ENCODE measurements at places on chromosomes 4 and X.
A peak's percentile ranks its signal among the peaks of the same experiment; 100 is the strongest.

DNA sequence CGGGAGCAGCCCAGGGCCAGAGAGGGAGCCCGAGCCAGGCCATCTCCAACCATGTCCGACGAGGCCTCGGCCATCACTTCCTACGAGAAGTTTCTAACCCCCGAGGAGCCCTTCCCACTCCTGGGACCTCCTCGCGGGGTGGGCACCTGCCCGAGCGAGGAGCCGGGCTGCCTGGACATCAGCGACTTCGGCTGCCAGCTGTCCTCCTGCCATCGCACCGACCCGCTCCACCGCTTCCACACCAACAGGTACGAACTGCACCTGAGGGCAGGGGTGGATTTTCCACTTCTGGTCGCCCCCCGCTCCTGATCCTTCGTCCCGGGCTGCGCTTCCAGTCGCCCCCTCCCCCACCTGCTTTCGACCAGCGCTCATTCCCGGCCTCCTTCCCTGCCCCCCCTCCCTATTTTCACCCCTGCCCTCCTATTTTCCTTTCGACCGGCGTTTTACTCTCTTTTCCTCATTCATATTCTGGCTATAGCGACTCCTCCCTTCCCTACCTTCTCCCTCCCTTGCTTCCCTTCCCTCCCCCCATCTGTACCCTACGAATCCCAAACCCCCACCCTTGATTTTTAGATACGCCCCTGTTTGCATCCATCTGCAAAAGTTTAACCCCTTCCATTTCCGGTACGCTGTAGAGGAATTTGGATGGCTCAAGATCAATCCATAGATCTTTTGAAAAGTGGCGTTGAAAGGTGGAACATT is 633 bp downstream of the FAM199X start:
- DNase-seq: no peak

DNA sequence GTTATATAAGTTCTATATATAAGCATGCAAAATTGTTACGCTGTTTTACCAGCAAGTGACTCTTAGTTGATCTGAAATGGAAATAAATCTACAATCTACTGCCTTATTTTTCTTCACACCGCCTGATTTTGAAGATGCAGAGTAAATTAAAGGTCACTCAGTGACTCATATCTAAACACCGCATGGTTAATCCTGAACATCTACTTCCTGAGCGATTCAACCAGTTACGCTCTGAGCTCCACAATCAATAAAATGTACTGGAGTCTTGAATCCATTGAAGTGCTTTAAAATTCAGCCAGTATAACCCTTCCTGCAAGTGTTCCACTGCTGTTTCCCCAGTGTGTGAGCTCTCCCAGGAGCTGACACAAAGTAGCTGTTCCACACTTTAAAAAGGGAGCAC is 192.8 kb downstream of the SLC7A11 start:
- no peak for DNase-seq

DNA sequence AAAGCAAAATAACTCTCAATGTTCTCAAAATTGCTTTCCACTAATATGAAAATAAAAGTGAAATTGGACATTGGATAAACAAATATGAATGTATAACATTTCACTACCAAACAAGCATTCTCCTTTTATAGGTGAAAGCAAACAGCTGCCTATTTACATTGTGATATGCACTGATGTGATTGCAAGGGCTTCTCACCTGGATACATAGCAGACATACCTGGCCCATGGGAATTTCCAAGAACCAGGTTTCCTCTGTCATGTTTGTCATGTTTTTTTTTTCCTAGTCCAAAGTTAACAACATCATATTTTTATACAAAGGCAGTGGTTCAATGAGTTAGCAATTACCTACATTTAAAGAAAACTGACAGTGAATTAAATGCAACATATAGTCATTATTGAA is 228.5 kb downstream of the ANKRD50 start:
- no peak for DNase-seq

DNA sequence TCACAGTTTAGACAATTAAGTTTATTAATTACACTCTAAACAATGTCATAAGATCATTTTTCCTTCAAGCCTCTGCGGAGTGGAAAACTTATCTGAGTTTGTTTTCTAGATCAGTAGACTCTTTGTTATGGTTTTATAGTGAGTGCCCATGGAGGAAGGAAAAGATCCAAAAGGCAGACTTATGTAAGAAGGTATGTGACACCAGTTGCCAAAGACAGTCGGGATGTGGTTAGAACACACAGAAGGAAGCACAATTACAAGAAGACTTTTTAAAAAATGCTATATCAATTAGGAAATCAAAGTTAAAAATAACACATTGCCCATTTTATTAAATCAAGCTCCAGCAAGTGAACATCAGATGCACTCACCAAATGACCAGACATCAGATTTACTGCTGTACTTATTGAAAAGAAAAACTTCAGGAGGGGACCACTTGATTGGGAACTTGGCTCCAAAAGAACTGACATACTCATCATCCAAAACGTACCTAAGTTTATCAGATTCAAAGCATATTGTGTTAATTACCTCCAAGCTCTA is 57.1 kb downstream of the NIPAL1 start:
- no peak for DNase-seq

DNA sequence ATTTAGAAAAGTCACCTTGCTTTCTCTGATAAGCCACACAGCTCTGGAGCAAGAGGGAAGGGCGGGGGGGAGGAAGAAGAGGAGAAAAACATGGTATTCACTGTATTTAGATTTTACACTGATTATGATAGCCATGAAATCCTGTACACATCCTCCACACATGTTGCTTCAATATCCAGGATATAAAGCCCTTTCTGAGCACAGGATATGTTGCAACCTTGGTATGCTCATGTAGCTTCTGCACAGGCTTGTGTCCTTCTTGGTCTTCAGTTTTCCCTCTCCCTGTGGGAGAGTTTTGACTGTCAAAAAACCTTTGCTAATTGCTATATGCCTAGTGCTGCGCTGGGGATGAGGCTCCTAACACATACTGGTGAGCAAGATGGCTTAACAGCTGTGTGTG is 61.9 kb upstream of the DAPP1 start:
- no peak for DNase-seq

GRCh38 chr4:54229631-54230483 is 764 bp downstream of the PDGFRA start:
- no peak for DNase-seq

- no peak for DNase-seq
These were observed 33.5 kb downstream of the CTBP1 start for GRCh38 chr4:1215141-1216075.

DNA sequence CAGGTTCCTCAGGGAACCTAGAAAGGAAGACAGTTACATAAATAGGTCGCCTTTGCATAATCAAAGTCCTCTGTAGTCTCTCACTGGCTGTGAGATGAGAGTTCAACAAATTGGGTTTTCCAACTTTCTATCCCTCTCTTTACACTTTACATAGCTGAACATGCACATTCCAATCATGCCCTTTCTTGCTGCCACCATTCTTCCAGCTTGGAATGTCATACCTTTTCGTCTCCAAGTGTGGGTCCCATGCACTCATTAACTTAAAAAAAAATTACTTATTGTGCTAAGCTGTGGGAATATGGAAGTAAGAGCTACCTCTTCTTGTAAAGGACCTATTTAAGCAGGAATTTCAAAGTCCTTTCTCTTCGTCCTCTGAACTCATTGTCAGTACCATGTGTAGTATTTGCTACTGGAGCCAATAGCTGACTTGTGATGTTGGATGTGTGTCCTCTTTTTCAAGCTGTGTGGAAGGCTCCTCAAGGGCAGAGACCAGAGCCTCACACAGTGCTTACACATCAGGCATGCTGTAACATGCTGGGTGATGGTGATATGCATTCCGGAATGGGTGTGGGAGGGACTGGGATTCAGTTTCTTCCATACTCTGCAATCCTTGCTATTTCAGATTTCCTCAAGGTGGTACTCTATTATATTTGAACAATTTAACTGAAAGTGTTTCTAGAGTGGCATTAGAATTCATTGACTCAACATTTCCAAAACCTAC is 7.1 kb downstream of the ENOPH1 start:
- no peak for DNase-seq

DNA sequence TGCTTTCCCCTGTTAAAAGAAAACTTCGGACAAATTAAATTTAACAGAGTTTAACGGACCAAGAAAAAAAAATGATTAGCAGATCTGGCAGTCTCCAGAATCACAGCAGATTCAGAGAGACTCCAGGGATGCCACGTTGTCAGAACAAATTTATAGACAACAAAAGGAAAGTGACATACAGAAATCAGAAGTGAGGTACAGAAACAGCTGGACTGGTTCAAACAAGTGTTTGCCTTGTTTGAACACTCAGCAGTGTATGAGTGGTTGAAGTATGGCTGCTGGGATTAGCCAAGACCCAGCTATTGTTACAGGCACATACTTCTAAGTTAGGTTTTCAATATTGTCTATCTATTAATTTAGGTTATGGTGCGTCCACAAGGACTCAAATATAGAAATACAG is 19.1 kb downstream of the PIR start:
- DNase-seq: no peak

DNA sequence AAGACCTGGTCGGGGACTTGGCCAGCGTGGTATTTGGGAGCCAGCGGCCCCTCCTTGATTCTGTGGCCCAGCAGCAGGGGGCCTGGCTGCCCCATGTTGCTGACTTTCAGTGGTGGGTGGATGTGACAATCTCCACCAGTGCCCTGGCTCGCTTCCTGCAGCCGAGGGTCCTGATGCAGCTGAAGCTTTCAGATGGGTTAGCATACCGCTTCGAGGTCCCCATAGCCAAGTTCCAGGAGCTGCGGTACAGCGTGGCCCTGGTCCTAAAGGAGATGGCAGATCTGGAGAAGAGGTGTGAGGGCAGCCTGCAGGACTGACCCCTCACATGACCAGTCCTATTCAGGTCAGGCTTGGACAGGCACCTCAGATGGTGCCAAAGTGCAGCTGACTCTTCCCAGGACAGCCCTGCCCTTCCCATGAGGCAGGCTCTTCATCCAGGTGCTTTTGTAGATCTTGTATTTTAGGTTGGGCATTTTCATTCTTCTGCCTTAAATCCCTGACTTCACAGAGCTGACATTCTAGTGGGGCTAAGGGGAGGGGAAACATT is 15.1 kb downstream of the LNX1 start:
- no peak for DNase-seq

GRCh38 chr4:76514087-76514486 is 79.1 kb downstream of the SHROOM3 start:
- DNase-seq: no peak

DNA sequence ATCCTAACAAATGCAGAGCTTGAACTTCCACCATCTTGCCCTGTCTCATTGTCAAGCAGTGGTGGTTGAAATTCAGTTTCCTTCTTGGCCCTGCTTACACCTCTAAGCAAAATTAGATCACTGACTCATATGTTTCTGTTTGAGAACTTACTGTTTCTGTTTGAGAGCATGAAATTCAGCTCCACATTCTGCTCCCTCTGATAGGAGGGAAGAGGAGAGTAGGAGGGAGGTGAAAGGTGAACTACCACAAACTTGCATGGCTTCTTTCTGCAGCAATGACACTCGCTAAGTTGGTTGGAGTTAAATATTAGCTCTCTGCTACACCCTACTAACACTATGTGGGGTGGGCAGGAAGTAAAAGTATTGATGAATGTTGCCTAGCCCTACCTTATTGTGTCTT is 117.8 kb upstream of the EDA2R start:
- no peak for DNase-seq

DNA sequence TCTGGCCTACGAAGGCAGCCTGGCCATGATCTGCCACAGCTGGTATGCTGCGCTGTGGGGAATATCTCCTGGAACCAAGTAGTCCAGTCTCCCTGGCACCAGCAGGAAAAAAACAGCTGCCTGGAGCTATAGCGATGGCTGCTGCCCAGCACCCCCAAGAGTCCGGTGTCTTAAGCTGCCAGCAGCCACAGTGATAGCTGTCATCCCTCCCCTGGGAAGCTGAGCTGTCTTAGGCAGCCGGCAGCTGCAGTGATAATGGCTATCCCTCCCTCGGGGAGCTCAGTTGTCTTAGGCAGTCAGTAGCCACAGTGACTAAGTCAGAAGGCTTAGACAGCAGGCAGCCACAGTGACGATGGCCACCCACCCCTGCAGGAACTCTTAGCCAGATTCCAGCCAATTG is 205.1 kb downstream of the STPG2 start:
- no peak for DNase-seq

- no peak for DNase-seq
These were observed 275.2 kb downstream of the TENM3 start for GRCh38 chr4:182518421-182518820.

- DNase-seq: peak; percentile 10
These were observed 543.1 kb downstream of the GBA3 start for GRCh38 chr4:23235628-23236390.

DNA sequence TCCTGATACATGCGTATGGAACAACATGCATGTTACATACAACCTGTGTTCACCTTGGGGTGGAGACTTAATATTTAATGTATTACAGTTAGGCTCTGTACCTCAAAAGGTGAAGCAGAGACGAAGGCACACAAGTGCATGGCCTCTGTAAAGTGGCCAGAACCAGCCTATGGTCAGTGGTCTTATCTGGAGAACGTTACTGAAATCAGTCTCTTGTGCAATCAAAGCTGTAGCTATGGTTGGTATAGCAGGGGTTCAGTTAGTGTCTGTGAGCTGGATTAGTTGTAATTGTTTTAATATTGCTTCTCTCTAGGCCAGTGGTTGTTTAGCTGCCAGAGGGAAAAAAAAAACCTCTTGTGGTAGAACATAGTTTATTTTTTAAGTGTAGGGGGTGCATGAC is 2.2 kb upstream of the TMEM33 start:
- DNase-seq: no peak

GRCh38 chrX:68299898-68300297 is 133.4 kb downstream of the OPHN1 start:
- no peak for DNase-seq

GRCh38 chrX:46461660-46462191 is 83.5 kb downstream of the ZNF674 start:
- DNase-seq: no peak

DNA sequence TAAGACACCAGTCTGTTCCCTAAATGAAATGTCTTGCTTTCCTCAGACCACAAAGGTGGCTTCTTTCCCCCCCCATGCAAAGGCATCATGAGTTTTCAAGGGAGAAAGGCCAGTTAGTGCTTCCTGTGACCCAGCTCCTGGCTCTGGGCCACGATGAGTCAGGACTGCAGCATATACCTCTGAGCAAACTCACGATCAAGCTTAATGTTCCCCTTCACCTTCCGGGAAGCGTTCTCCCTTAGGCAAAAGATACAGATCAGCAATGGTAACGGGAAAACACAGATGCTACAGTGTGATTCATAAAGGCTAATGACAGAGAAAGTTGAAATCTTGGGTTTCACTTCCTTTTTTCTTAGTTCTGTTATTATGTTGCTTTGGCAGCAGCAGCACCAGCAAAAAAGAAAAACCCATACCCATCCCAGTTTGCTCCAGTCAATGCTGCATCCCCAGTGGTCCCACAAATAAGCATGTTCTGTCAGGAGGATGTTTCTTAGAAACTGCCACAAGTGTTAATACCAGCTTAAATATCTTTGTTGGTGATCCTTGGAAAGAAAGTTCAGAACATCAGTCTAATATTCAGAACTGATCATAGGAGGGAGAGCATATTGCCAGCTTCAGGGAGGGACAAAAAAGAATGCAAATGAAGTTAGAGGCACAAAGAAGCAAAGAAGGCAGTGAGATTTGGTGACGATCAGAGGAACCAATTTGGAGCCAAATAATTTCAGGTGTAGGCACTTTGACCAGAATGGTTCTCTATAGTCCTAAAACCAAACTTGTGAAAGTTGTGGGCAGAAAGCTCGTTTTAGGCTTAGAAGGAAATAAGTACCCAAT is 41.2 kb downstream of the LONRF3 start:
- no peak for DNase-seq
